Cardiac ventricle fibroblast (primary cell): ENCODE measurements at places on chromosomes 12 and 14. TPM values are rescaled to one million over a fixed set of nuclear protein-coding genes. Genes with fewer than 3 reads are reported as not detected.

DENND5B gene
- total RNA-seq, result 6.4 and 7.6 TPM in 2 replicates

RASSF8 gene
- 56.6 and 67.5 TPM in 2 replicates for total RNA-seq

GPX2 gene
- total RNA-seq, result not detected in 2 replicates

SLC10A1 gene
- total RNA-seq, result not detected in 2 replicates

RIMBP2 gene
- 0.31 and 0.93 TPM in 2 replicates for total RNA-seq

PDZRN4 gene
- not detected in 2 replicates for total RNA-seq

TAS2R19 gene
- 0.94 and 0.98 TPM in 2 replicates for total RNA-seq

KRT79 gene
- total RNA-seq, result not detected in 2 replicates

DICER1 gene
- total RNA-seq, result 16.2 and 18.3 TPM in 2 replicates

TMEM263 gene
- total RNA-seq, result 86.9 and 100 TPM in 2 replicates

CDC42BPB gene
- total RNA-seq, result 63.0 and 71.1 TPM in 2 replicates

CFAP251 gene
- 0.62 and 3.4 TPM in 2 replicates for total RNA-seq

ABCB9 gene
- total RNA-seq, result 9.3 and 15.8 TPM in 2 replicates

PYM1 gene
- 24.9 and 29.9 TPM in 2 replicates for total RNA-seq

MYBPC1 gene
- not detected in 2 replicates for total RNA-seq

KRT74 gene
- total RNA-seq, result not detected in 2 replicates

OTUB2 gene
- 0.81 and 0.98 TPM in 2 replicates for total RNA-seq
